CD4-positive, alpha-beta memory T cell (primary cell): ENCODE measurements at places on chromosomes 2 and 18. TPM values are rescaled to one million over a fixed set of nuclear protein-coding genes. Genes with fewer than 3 reads are reported as not detected.

TXNL4A gene
- polyA plus RNA-seq, result 213 TPM

HJURP gene
- polyA plus RNA-seq, result not detected

FEV gene
- not detected for polyA plus RNA-seq

MYOM1 gene
- 0.09 TPM for polyA plus RNA-seq

REG3A gene
- polyA plus RNA-seq, result not detected

PJVK gene
- 0.23 TPM for polyA plus RNA-seq

PDCD1 gene
- 5.2 TPM for polyA plus RNA-seq

PLEK gene
- 7.3 TPM for polyA plus RNA-seq

GPR45 gene
- polyA plus RNA-seq, result not detected

SMYD1 gene
- not detected for polyA plus RNA-seq

SKOR2 gene
- polyA plus RNA-seq, result not detected

SERPINB12 gene
- not detected for polyA plus RNA-seq

CRYGC gene
- not detected for polyA plus RNA-seq

RUFY4 gene
- not detected for polyA plus RNA-seq

RNF144A gene
- polyA plus RNA-seq, result 3.9 TPM

CYP1B1 gene
- polyA plus RNA-seq, result 0.04 TPM

SERPINB4 gene
- polyA plus RNA-seq, result not detected

SLC9A2 gene
- polyA plus RNA-seq, result not detected

REG1B gene
- polyA plus RNA-seq, result not detected

RIT2 gene
- polyA plus RNA-seq, result not detected

SCG2 gene
- polyA plus RNA-seq, result not detected

HRH4 gene
- 1.1 TPM for polyA plus RNA-seq

CIDEA gene
- polyA plus RNA-seq, result not detected
